DMS79 (cell line): ENCODE measurements at places on chromosomes 6 and 20.

DNA sequence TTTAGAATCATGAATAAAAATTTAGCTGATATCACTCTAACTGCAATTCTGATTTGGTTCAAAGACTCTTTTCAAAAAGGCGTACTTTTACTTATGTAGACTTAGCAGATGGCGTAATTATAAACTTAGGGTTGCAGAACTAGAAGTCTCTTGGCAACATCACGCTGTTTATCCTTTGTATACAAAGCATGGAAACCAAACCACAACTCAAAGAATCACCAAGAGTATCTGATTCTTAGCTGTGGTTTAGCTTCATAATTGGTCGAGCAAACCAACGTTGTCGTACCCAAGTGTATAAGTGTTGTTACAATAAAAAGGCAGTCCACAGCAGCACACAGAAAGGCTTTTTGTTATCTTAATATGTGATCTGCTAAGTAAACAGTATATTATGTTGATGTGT, 18.2 kb downstream of the STMND1 start:
- DNase-seq: no peak

DNA sequence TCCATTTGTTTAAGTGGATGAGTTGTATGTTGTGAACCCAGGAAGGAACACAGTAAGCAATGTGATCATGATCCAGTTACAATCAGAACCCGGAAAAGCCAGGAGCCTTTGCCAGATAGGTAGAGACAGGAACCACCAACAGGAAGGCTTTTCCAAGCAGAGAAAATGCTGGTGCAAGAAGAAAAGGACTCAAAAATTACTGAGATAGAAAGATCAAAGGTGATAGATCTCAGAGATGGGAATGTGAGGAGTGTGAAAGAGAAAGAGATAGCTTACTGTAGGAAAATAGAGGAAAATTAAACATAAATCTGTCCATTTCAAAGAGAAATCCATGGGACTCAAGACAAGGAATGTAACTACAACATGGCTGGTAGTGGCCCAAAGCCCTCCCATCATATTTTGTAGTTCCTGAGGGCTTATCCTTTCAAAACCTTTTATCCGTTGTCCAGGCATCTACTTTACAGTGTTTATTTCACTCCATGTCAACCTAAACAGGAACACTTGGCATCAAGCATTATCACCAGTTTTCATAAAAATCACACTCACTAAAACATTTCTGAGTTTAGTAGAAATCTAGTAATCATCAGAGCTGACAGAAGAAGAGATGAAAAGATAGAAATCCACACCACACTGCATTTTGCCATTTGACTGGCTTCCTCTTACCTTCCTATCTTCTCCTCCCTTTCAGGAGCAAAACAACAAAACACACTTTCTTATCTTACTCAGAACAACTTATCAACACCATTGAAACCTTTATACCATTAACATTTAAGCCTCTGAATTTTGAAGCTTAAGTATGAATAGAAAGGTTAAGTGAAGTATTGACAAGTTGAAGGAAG, 44.5 kb upstream of the STXBP5 start:
- DNase-seq: no peak

GRCh38 chr6:125201961-125202729, 48.6 kb downstream of the TPD52L1 start:
- peak; percentile 16 for DNase-seq

DNA sequence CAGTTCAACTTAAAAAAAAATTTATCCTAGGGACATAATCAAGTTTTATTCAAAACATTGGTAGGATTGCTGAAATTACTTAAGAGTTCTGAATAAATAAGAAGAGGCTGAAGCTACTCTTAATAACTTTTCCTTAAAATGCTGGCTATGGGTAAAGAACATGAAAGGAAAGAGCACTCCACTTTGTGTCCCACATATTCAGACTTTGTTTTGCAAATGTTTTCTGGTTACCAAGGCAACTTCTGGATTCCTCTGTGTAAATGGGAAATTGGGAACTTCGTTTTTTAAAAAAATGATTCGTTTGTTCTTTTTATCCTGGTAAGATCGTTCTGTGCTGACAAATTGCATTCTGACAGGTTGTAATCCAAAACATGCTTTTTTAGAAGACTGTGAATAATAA, 115.0 kb downstream of the KIF6 start:
- no peak for DNase-seq

DNA sequence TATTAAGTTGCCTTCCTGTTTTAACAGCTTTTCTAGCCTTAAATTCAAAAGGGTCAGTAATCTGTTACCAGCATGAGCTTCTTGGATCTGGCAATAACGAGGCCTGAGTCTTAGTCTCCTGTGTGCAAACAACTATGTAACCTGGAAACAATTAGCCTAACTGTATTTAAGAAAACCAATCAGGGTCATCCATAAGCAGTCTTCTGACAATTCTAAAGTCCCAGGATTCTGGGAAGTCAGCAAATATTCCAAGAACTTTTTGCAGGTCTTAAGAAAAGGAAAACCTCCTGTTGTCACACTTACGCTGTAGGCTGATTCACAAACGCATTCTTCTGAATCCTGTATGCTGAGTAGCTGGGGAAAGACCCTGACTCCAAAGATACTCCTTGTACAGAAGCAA, 90.4 kb downstream of the COL12A1 start:
- no peak for DNase-seq

DNA sequence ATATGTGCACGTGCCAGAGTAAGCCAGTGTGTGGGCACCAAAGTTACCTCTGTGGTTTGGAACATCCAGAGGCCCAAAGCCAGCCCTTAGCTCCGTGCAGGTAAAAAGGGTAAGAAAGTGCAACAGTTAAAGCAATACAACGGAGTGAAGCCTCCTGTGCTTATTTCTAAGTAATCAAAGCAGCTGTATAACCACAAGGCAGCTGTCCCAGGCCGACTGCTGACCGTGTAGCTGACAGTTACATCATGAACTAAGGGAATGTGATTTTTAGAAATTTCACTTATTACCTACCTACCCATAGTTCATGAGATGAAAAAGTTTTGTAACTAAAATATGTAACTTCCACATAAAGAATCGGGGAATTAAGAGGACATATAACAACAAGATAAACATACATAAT, 121.2 kb upstream of the QKI start:
- no peak for DNase-seq

DNA sequence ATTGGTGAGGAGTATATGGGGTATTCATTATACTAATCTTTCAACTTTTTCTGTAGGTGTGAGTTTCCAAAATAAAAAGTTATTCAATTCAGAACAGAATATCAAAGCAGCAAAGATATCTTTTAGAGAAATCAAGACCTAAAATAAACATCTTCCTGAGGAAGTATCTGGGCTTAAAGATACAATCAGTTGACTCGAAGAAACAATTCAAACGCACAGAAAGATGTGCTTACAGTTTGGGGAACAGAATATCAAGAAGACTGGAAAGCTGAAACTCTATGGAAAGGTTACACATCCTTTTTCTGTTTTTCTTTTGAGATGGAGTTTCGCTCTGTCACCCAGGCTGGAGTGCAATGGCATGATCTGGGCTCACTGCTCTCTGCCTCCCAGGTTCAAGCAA, 36.2 kb upstream of the SAYSD1 start:
- no peak for DNase-seq

DNA sequence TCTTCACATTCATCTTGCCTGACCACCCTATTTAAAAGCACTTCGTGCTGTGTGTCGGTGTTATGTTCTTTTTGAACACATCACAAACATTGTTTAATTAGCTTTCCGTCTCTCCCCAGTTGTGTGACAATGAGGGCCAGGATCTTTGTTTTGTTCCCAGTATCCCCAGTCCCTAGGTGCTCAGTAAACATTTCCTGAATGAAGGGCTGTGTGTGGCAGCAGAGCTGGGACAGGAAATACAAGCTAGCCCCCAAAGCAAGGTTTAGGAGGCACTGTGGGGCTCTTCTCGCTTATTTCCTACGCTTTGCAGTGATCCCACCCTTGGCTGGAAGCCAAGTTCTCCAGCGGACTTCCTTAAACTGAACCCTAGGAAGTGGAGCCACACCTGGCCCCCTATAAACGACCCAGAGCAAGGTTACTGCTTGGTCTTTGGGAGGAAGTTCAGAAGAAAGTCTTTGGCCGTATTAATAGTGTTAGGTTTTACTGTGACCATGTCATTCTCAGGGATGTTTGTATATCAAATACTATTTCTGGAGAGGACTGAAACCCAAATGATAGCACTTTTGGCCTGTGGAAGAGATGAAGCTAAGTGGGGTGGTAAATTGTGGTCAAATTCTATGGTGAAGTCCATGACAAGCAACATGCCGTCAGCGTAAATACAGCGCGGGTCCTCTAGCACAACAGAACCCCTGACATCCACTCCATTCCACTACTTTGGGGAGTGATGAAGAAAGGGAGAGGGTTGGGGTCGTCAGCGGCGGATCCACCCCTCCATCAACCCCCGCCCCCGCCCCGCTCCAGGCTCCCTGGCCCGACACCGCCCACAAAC, 570 bp upstream of the FANCE start:
- DNase-seq: no peak

DNA sequence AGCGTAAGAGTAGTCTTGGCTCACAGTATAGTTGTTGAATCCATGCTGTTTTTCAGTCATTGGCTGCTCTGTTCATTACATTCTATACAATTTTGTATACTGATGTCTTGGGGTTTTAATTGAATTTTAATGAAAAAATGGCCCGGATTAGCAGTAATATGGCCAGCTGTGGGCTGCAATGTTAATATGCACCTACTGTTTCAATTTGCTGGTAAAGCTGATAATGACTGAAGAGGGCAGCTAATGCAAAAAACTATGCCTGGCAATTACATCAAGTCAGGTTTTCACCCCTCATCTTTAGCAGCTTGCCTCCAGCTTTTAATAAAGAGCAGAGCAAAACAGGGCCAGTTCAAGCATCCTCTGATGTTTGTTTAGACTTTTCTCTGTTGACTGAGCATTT, 394.5 kb downstream of the PLCB1 start:
- DNase-seq: no peak

DNA sequence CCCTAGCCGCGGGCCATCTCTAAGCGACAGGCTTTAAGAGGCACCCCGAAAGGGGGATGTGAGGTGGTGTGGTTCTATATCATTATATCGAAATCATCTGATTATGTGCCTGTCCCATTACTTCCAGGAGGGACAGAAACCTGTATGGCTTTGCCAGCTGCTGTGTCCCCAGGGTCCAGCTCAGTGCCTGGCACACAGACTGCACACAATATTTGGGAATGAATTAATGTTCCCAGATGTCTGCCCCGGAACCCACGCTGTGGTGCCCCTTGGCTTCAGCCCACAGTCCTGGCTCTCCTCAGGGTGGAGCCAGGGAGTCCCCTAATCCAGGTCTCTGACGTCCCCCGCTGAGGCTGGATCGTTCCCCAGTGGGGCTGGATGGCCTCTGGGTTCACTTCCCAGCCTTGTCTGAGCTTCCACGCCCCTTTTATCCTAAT, 8.9 kb upstream of the AHCY start:
- DNase-seq: no peak

DNA sequence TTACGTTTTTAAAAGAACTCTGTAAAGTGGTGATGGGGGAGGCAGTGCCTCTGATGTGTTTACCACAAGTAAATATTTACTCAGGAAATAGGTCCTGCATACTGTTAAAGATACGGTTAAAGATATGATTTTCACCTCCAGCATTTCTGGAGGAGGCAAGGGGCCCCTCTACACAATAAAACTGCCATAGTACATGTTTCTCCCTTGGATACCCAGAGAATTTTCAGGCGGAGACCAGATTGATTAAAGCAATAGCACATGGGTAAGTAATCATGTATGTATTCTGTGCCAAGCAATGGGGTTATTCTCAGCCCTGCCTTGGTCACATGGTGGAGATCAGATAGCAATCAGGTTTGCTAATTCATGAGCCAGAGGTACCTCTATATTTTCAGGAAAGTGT, 9.6 kb downstream of the RIPOR2 start:
- no peak for DNase-seq

DNA sequence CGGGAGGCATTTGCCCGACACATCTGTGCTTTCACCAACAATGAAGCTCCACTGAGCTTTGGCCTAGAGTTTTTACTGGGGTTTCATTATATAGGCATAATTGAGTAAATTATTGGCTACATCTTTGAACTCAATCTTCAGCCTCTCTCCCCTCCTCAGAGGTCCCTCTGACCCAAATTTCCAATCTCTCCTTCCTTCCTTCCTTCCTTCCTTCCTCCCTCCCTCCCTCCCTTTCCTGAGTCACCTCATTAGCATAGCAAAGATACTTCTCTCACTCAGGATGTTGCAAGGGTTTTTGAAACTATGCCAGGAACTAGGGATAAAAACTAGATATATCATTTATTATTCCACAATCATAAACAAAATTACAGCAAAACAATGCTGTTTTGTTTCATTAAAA, 238.2 kb upstream of the PRND start:
- no peak for DNase-seq

DNA sequence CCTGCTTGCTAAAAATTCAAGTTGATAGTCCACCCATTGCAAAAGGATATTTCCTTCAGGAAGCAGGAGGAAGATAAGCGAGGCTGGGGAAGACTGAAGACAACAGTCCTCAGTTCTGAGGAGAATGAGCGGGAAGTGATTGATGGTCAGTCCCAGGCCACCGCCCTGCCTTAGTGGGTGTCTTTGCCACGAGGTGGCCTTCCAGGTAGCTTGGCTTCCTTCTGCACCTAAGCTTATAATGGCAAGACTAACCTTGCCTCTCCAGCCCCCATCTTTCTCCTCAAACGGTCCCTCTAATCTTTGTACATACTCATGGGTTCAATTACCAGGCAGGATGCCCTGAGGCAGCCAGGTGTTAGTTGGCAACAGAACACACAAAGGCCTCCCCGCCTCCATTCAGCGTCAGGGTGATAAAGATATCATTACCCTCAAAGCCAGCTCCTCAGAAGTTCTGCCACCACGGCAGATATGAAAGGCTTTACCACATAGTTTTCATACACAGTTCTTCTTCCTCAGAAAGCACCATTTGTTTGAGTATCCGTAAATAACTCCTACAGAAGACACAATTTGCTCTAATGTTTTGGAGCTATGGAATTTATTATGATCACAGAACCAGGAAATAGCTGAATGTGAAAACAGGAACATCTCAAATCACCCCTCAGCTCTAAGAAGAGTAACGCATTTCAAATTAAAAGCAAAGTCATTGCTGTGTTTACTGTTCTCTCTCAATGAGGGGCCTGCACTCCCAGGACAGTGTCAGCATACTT, 249.4 kb downstream of the ATXN1 start:
- DNase-seq: no peak

- DNase-seq: no peak
Measured at GRCh38 chr6:118641042-118641441, 10.3 kb downstream of the CEP85L start.

GRCh38 chr6:142321451-142321850, 19.6 kb downstream of the ADGRG6 start:
- no peak for DNase-seq

DNA sequence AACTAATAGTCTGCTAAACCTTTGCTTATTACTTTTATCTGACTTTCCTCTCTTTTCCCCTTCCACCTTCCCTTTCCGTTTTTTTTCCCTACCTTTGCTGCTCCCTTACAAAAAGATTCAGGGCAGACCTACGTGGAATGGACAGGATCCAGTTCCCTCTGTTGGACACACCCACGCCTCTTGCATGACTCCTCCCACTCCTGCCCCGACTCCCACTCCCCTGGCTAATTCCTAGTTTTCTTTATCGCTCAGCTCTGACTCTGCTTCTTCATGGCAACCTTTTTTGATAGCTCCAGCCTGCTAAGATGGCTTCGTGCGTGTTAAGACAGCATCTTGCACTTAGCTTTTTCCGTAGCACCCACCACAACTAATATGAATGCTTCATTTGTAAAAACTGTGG, 715.6 kb upstream of the NRSN1 start:
- no peak for DNase-seq

- peak; percentile 55 for DNase-seq
Measured at GRCh38 chr6:37618916-37619590, 78.6 kb downstream of the MDGA1 start.

GRCh38 chr20:61442075-61442670, 190.1 kb downstream of the CDH4 start:
- DNase-seq: no peak
